Fibroblast of skin of left biceps (primary cell): ENCODE measurements at places on chromosomes 7 and 10.

DNA sequence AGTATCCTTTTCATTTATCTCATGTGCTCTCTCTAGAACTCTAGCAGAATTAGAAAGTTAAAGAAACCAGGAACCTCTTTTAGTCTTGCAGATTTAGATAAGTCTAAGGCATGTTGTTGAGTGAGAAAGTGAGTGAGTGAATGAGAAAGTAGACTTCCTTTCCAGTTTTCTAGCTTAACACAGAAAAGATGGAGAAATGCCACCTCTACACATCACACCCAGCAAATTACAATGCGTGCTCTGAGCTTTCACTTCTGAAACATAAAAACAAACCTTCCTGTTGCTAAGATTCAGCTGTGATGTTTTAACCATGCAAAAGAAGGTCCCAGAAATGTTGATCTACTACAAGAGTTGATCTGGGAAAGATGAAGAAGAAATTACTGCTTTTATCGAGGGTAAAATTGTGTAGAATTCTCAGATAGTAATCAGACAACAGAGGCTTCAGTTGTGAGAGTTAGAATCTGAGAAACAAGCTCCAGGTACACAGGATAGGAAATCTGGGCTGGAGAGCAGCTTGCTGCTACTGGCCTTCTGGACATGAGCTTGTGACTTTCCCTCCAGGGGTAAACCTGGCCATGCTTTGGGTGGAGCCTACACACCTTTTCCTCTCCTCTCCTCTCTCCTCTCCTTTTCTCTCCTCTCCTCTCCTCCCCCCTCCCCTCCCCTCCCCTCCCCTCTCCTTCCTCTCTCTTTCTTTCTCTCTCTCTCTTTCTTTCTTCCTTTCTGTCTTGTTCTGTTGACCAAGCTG lies 4.6 kb downstream of the CYP3A5 start:
- DNase-seq = no peak

DNA sequence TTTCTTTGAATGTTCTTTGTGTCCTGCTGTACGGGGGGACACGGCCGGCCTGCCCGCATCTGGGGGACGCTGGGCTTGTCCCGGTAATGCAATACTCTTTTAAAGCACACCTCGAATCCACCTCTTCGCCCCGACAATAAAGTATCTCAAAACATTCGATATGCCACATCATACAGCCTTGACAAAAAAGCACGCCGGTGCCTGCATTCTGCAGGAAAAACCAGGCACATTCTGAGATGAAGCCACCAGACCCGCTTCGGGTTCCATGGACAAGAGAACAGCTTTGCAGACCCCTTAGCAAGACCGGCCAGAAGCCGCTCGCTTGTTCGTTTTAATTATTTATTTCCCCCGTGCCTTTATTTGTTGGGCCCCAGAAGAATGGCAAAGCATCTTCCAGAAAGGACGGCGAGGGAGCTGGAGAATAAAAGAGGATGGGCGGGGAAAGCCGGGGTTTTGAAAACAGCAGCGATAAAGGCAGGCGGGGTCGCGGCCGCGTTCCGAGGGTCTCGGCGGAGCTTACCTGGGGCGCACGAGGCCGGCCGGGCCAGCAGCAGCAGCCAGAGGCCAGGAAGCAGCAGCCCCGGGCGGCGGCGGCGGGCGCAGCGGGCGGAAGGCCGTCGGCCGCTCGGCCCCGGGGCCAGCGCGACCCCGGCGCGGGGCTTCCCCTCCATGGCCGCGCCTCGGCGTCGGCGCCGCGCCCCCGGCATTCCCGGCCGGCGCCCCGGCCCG lies 462 bp downstream of the KIAA1549 start:
- no peak for DNase-seq

- no peak for DNase-seq
These were observed 254.9 kb upstream of the PHF14 start for GRCh38 chr7:10718768-10719167.

GRCh38 chr10:76398043-76398710 lies 966.8 kb downstream of the LRMDA start:
- DNase-seq = no peak

DNA sequence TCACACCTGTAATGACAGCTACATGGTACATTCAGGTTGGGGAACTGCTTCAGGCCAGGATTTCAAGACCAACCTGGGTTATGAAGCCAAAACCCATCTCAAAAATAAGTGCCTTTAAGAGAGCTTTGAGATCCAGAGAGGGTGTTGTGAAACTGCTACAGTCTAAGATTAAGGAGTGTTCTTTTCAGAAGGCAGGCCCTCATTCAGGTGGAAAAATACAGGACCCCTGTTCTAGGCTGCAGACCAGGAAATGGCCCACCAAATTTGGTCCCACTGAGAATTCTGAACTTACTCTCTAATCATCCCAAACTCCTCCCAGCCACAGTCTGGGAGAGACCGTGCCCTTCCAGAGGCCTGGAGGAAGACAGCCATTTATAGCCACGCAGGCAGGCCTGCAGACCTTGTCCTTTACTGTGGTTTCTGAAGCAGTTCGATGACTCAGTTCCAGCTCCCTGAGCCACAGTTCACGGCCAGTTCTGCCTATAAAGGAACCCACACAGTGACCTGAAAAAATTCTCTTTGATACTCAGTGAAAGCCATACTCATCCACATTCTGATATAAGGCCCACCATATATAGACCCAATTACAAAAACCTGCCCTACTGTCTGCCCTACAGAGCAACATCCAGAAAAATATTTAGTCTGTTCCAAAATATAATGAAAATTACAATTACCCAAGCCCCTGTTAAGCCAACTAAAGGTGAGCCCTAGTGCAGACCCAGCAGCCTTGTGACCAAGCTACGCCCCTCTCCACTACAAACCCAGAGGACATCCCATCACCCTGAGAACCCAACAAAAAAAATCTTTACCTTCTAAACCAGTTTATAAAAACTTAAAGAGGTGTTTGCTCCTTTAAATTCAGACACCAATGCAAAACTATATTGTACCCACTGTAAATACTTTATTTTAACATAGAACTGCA lies 21.2 kb downstream of the ZNF680 start:
- DNase-seq = no peak

- peak; percentile 61 for DNase-seq
These were observed 23.5 kb downstream of the SGCE start for GRCh38 chr7:94632338-94633013.

DNA sequence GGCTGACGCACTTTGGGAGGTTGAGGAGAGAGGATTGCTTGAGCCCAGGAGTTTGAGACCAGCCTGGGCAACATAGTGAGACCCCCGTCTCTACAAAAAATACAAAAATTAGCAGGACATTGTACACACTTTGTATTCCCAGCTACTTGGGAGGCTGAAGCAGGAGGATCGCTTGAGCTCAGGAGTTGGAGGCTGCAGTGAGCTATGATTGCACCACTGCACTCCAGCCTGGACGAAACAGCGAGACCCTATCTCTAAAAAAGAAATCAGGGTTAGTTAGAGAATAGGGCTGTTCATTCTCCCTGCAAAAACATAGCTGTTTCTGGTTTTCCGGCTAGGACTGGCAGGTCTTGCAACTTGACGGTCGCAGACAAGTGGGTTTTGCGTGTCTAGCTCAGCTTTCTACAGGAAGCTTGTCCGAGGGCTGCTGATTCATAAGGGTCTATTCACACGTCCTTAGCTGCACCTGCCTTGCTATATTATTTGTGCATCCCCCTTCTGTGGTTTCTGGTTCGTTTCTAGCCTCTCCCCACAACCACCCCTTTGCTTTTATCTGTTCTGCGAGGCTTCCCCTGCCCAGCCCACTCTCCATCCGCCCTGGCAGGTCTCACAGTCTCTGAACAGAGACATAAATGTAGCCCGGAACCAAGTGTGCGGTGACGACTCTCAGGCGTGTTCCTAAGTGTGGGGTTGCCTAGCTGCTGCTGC lies 10.7 kb downstream of the AMZ1 start:
- DNase-seq = no peak

DNA sequence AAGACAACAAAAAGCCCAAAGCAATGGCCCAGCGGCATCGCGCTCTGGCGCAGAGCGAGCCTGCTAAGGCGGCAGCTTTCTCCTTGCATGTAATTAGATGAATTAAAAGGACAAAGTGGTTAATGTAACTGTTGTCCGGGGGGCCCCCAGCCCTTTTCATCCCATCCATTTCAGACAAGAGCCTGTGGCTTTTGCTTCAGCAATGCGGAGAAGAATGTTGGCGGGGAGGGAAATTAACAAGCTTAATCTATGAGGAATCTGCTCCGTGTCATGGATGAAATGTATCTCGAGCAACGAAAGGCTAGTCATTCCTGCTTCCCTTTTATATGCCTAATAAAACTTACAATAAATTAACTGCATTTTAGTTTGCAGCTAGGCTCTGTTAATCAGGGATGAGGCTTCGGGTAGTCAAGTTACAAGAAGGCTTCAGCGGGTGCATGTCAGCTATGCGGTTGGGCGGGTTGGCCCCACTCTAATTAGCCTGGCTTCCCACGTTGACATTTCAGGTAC lies 203.3 kb downstream of the BUB3 start:
- no peak for DNase-seq

GRCh38 chr10:130018265-130018664 lies 54.2 kb upstream of the EBF3 start:
- no peak for DNase-seq

GRCh38 chr7:102917436-102918353 lies 4.9 kb downstream of the LRRC17 start:
- DNase-seq = no peak

DNA sequence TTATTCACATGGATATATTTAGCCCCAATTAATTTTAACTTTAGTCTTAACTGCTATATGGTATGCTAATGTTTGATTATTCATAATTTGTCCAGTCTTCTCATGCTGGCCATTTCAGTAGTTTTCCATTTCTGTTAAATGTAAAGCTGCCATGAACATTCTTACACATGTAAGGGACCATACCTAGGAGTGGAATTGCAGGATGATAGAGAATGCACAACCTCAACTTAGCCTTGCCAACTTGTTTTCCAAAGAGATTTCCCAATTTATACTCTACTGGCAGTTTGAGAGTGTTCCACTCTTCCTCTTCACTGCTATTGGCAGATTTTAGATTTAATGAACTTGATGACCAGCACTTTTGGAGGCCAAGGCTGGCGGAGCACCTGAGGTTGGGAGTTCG lies 68.2 kb downstream of the FANK1 start:
- DNase-seq = no peak

DNA sequence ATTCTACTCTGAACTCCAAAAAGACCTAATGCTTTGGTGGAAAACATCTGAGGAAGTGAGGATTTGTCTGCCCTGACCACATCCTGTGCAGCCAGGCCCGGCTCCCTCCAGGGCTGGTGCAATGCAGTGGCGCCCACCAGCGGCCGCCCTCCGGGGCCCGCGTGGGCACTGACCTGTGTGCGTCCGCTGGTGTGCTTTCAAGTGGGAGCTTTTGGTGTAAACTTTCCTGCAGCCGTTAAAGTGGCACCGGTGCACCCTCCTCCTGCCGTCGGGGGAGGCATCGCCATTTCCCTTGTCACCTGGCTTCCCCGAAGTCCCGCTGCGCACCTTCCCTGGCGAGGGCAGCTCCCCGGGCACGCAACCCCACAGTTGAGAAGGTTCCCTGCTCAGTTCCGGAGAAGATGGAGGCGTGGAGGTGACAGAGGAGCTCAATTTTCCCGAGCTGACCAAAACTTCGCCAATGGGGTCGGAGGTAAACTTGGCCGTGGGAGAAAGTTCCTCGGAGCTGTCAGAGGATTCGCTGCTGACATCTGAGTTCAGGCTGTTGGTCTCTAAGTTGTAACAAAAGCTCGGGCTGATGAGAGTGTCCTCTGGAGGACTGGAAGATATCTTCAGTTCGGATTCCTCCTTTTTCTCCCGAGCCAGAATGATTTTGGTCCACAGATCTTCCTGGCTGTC lies 3.4 kb downstream of the KLF6 start:
- no peak for DNase-seq

DNA sequence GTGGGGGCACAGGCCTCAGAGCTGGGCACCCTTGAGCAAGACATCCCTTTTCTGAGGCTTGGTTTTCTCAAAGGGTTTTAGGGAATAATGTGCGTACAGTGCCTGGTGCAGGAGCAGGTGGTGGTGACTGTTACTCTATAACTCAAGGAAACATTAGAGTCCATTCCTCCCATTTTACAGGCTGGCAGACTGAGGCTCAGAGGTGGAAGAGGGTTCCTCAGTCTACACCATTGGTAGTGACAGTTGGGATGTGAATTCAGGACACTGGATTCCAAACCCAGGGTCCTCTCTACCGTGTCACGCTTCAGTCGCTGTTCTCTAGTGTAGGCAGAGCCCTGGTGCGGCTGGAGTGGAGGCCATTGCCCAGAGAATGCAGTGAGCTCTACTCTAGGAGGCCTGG lies 40.0 kb upstream of the AQP1 start:
- DNase-seq = no peak

DNA sequence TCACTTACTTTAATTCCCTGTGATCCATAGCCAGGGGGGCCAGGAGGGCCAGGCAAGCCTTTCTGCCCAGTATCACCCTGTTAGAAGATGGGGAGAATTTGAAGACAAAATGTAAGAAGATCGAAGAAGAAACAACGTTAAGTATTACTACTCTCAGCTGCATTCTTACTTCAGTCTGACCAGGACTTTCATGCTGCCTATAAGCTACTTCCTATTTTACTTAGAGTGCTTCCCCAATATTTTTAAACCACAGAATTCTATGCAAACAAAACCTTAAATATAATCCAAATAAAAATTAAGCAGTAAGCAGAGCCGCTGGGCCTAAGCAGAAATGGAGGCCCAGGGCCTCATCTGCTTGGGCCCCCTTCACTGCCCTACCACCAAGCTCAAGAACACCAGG lies 117.8 kb downstream of the COL28A1 start:
- DNase-seq = no peak

GRCh38 chr7:17557251-17557671 lies 258.8 kb downstream of the AHR start:
- DNase-seq = peak; percentile 53

DNA sequence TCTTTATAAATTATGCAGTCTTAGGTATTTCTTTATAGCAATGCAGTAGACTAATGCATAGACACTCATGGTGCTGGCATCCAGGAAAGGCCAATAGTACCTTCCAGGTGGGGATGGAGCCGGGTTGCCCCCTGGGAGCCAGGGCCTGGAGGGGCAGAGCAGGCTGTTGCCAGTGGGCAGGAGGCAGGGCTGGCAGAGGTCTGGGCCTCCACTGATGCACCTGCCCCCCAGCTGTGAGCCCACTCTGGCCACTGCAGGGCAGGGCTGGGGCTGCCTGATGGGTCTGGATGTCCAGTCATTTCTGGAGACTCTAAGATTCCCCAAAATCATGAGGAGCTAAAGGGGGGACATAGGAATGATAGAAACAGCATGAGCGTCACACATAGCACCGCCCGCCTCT lies 66.7 kb downstream of the MICALL2 start:
- no peak for DNase-seq

GRCh38 chr7:6500691-6501090 lies 50.6 kb downstream of the GRID2IP start:
- DNase-seq = no peak

DNA sequence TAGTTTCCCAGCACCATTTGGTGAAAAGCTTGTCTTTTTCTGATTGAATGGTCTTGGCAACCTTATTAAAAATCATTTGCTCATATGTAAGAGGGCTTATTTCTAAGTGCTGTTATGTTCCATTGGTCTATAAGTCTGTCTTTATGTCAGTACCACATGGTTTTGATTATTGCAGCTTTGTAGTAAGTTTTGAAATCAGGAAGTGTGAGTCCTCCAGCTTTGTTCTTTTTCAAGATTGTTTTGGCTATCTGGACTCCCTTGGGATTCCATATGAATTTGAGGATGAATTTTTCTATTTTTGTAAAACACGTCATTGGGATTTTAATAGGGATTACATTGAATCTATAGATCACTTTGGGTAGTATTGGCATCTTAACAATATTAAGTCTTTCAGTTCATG lies 5.4 kb downstream of the KIF11 start:
- peak; percentile 47 for DNase-seq
